NCI-H187 treated with DMSO at 0.1 percent for 48 hours (cell line): ENCODE measurements at places on chromosomes 1 and 21.

- no peak for DNase-seq
Measured at GRCh38 chr1:29973406-29973805, 737.1 kb downstream of the PTPRU start.

- DNase-seq = no peak
Measured at GRCh38 chr1:16209847-16210407, 2.5 kb downstream of the ARHGEF19 start.

- no peak for DNase-seq
Measured at GRCh38 chr1:244209955-244210354, 158.9 kb downstream of the ZBTB18 start.

GRCh38 chr1:27525296-27526272 lies 35.6 kb upstream of the WASF2 start:
- peak; percentile 74 for DNase-seq

DNA sequence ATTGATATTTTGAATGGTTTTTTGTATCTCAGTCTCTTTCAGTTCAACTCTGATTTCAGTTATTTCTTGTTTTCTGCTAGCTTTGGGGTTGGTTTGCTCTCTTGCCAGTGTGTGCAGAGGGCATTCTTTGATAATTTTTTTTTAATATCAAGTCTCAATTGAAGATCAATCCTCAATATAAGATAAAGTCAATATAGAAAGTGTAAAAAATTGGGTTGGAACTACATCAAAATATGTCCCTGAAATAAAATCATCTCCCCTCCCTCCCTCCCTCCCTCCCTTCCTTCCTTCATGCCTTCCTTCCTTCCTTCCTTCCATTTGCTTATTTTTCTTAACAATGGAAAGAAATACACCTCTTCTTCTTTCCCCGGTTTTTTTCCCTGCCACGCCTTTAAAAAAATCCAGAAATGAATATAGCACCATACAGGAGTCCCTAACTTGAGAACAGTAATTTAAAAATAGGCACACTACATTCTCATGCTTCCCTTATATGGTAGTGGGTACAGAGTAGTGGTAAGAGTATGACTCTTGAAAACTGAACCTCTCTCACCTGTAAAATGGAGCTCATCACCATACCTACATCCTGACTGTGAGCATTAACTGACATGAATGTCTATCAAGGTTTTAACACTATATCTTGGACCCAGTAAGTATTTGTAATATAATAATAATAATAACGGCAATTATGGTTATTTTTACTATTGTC lies 221.9 kb downstream of the GIPC2 start:
- no peak for DNase-seq

DNA sequence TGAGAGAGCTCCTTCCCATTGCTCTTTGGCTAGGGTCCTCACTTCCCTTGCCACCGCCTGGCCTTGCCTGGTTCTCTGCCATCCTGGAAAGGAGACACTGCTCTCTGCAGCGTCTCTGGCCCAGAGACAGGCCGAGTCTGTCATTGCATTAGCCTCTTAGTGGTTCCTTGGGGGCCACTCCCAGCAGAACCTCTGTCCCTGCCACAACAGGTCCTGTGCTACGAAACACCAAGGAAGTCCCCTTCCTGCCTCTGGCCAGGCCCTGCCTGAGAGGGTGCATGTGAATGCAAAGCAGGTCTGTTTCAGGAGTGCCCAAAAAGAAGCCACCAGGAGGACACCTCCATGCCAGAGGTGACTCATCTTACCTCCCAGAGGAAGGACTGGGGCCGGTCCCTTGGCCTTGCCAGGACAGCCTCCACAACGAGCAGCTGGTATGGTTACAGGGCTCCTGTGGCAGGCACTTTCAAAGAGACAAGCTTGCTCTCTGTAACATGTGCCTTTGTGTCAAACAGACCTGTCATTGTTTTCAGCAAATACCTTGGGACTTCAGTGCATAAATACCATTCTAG lies 59.6 kb downstream of the VPS26C start:
- no peak for DNase-seq

DNA sequence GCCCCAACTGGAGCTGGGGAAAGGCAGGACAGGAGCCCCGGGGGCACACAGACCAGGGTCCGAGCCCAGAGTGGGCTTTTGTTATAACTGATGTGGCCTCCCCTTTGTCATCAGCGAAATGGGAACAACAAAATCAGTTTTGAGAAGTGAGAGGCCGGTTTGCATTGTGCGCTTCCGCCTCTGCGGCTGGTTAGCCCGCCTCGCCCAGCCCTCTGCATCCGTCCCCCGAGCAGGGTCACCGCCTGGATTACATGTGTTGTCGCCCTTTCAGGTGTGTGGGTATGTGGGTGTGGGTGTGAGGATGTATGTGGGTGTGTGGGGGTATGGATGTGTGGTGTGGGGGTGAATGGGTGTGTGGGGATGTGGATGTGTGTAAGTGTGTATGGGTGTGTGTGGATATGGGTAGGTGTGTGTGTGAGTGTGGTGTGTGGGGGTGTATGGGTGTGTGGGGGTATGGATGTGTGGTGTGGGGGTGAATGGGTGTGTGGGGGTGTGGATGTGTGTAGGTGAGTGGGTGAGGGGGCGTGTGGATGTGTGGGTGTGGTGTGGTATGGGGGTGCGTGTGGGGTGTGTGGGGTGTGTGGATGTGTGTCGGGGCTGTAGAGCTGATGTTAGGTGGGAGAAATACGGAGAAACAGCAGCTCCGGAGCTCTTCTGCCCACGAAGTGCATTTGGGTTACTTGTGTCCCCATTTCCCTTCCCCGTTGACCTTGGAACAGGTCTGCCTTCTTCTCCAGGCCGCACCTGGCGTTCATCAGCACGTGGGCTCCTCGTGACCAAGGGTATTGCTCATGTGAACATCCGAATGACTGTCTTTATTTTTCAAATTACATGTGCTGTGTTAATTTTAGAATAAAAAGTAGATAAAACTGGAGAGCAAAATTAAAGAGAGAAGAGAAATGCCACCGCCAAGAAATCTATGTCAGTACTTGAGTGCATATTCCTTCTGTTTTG lies 67.6 kb downstream of the FHAD1 start:
- no peak for DNase-seq

- no peak for DNase-seq
Measured at GRCh38 chr1:118979754-118980575, 8.2 kb downstream of the TBX15 start.

GRCh38 chr1:180343921-180344769 lies 114.1 kb downstream of the LHX4 start:
- peak; percentile 58 for DNase-seq

- DNase-seq = no peak
Measured at GRCh38 chr1:1233567-1233892, 1.5 kb downstream of the B3GALT6 start.

DNA sequence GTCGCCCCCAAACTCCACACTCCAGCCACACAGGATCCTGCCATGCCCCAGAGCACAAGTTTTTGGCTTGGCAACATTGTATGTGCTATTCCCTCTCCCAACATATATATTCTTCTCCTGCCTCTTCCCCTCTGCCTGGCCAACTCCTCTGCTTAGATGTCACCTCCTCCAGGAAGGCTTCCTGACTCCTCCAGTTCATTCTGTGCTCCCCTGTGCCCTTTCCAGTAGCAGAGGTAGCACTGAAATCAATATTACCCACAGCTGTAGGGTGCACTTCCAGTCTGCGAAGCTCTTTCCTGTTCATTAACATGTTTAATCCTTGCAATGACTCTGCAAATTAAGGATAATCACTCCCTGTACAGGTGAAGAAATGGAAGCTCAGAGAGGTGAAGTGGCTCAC lies 21.2 kb downstream of the ALDH4A1 start:
- DNase-seq = no peak

DNA sequence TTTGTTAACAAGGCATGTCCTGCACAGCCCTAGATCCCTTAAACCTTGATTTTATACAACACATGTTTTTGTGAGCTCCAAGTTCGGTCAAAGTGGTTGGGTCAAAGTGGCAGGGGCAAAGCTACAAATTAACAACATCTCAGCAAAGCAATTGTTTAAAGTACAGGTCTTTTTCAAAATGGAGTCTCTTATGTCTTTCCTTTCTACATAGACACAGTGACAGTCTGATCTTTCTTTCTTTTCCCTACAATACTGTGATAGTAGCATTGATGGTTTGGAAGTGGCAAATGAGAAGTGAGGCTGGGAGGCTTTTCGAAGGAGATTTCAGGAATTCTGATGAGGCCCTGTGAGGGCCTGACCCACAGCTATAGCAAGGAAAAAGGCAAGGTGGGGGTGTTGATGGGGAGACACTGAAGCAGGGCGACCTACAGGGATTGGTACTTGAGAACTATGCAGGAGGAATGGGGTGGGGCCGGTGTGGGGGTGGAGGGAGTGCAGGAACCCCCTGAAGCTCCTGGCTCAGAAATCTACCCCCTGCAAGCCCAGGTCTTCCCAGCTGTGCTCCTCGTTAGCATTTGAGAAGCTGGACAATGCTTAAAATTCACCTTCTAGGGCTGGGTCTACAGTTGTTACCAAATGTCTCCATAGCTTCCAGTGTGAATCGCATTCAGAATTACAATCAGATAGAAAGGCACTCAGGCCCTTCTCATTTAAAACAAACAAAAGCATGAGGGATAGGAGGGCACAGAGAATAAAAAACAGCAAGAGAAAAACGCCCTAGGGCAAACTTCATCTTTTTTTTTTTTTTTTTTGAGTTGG lies 102.6 kb upstream of the PPM1J start:
- no peak for DNase-seq

DNA sequence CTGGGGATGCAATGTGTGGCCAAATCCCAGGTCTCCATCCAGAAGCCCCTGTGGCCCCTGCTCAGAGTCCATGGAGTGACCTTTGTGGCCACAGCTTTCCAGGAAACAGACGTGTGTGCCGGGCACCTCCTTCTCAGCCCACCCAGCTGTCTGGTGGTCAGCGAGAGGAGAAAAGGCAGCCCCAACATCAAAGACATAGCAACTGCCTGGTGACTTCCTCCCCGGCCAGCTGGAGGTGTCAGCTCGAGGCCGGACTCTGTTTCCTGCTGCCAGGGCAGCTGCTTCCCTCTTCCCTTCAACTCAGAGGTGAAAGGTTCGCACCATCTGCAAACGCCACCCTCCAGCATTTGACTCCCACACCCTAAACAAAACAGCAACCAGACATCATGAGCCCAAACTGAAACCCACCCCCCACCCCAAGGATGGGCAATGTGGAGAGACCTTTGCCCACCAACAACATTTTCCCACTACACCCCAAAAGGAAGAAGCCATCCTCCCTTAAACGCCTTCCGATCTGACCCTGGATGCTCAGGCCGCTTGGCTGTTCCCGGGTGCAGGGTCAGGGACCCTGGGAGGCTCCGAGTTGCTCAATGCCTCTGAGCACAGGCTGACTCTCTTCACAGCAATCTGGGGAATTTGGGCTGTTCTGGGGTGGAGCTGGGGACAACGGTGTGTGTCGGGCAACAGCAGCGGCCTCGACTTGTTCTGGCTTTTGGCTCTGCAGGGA lies 162.3 kb downstream of the PSMG1 start:
- no peak for DNase-seq
